ENCODE measurements at places on chromosomes 7 and 10.

DNA sequence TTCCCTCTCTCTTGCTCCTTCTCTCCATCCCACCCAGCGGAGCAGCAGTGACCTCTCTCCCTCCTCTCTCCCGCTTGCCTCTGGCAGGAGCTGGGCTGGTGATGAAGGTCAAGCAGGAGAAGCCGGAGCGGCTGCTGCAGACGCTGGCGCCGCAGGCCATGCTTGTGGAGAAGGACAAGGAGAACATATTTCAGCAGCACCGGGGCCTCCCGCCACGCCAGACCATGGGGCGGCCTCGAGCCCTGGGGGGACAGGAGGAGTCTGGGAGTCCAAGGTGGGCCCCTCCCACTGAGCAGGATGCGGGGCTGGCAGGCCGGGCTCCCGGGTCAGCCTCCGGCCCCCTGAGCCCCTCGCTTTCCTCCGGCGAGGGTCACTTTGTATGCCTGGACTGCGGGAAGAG, 17.3 kb downstream of the ZNF775 start:
- DNase-seq = no peak

GRCh38 chr10:132961787-132962622, 19.6 kb upstream of the CFAP46 start:
- peak; percentile 83 for DNase-seq

DNA sequence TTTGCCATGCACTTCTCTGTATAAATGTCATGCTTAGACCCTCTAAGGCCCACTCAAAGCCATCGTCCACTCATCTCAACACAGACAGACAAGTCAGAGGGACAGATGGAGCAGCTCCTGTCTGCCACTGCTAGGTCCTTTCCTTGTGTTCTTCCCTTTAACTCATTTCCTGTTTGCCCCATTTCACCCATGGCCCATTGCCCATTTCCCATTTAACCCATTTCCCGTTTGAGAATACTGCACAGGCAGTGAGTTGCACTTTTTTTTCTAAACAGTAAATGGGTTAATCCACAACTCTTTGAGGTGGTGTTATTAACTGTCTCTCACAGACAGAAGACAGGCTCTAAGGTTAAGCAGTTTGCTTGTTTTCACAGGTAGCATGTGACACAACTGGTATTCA, 179.3 kb downstream of the NPSR1 start:
- DNase-seq = no peak

- DNase-seq = no peak
These were observed 174.2 kb downstream of the PTEN start for GRCh38 chr10:88037623-88038022.

DNA sequence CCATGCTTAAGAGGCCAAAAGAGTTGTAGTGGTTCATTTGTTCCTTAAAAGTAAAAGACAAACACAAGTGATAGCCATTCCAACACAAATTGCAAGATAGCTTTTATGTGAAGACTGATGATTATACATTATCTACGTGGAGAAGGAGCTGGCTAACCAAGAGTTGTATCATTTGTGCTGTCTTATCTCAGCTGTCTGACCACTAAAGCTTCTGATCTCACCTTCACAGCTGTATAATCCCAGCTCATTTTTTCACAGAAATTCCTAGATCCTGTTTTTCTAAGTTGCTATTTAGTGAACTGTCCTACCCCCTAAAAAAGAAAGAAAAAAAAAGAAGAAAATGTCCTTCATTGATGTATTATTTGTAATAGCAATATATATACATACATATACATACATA, 9.8 kb downstream of the USP6NL start:
- no peak for DNase-seq

GRCh38 chr7:115024276-115024675, 102.4 kb downstream of the MDFIC start:
- DNase-seq = no peak

GRCh38 chr10:124468624-124469023, 7.0 kb downstream of the LHPP start:
- no peak for DNase-seq

GRCh38 chr10:10727812-10728211, 289.9 kb upstream of the CELF2 start:
- DNase-seq = no peak

GRCh38 chr10:123808286-123808685, 83.3 kb downstream of the CPXM2 start:
- no peak for DNase-seq

- DNase-seq = no peak
These were observed 38.4 kb downstream of the TMEM229A start for GRCh38 chr7:123994449-123994848.

DNA sequence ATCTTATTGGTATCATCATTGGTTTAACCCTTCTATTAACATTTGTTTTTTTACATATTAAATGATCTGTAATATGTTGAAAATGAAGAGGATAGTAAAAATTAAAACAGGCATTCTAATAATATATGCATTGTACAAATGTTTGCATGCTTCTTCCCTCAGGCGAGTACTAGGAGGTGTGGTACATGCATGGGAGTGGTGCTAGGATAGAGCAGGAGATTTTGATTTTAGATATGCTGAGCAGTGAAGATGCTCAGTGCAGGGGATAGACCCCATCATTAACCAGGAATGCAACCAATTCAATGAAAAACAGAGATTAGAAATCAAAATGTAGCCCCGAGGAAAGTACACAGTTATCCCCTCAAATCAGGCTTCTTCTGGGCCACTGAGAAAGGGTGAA, 916.4 kb downstream of the LRMDA start:
- no peak for DNase-seq

GRCh38 chr10:71631007-71631861, 88.3 kb downstream of the C10orf105 start:
- DNase-seq = no peak

- no peak for DNase-seq
These were observed 99.8 kb downstream of the THSD7A start for GRCh38 chr7:11732207-11732606.

- DNase-seq = peak; percentile 41
These were observed 20.7 kb downstream of the SLC16A9 start for GRCh38 chr10:59688921-59689351.

DNA sequence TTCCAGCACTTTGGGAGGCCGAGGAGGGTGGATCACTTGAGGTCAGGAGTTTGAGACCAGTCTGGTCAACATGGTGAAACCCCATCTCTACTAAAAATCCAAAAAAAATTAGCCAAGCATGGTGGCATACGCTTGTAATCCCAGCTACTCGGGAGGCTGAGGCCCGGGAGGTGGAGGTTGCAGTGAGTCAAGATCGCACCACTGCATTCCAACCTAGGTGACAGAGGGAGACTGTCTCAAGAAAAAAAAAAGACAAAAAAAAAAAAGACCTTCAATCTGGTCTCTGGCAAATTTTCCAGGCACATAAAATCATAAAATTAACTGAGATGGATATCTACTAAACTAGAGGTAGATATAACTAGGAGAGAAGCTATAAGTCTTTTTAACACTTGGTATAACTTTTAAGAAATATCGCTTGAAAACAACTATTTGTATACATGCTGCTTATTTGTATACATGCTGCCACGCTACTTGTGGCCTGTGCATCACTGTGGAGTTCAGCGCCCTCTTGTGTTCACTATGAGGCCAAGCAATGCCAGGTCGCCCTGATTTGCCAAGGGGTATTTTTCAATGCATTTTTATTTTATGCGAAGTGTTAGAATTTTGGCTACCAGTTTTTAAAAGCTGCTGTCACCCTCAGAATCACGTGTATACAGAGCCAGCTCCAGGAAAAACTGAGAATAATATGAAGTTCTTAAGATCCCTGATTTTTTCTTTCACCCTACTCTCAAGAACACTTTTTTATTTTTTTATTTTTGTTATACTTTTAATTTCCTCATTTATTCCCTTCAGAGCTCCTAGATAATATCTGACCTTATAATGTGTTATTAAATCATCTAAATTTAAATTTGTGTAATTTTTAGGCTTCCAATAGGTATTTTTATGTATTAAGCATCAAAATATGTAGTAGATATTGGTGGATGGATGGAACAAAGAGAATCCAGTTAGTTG, 26.7 kb downstream of the CYCS start:
- DNase-seq = peak; percentile 66

- peak; percentile 87 for DNase-seq
These were observed 55.9 kb downstream of the FAM241B start for GRCh38 chr10:69685802-69686585.

DNA sequence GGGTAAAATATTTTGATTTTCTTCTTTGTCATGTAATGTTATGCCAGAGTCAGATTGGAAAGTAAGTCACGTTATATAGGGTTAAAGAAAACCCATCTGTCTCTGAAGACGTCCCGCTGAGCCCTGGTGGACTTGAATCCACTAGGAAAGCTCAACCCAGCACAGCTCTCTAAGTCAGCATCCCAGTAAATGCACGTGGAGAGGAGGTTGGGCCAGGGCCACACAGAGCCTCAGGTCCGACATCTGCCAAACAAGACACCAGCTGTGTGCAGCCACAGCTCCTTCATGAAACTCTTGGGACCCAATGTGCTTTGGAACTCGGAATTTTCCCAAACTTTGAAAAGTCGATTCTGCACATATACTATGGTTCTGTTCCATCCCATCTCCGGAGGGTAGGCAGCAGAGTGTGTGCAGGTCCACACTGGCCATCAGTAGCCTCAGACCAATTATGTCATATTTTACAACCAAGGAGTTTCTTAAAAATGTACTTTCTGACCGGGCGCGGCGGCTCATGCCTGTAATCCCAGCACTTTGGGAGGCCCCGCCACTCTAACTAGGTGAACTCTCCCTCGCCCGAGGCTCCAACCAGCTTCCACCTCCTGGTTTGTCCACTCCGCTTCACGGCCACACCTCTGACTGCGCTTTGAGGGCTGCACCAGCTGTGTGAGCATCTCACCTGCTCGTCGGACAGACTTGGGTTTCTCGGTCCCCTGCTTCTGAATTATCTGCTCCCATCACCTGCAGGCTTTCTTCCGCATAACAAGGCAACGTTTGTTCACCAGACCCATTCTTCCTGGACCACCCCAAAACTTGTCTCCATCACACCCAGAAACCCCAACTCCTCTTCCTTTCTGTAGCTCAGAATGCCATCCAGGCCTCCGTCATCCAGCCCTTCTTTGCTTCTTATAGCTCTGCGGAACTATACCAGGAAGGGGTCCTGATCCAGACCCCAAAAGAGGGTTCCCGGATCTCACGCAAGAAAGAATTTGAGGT, 29.7 kb upstream of the DNAJB6 start:
- DNase-seq = no peak

GRCh38 chr7:20199015-20199737, 18.0 kb downstream of the MACC1 start:
- DNase-seq = peak; percentile 16

DNA sequence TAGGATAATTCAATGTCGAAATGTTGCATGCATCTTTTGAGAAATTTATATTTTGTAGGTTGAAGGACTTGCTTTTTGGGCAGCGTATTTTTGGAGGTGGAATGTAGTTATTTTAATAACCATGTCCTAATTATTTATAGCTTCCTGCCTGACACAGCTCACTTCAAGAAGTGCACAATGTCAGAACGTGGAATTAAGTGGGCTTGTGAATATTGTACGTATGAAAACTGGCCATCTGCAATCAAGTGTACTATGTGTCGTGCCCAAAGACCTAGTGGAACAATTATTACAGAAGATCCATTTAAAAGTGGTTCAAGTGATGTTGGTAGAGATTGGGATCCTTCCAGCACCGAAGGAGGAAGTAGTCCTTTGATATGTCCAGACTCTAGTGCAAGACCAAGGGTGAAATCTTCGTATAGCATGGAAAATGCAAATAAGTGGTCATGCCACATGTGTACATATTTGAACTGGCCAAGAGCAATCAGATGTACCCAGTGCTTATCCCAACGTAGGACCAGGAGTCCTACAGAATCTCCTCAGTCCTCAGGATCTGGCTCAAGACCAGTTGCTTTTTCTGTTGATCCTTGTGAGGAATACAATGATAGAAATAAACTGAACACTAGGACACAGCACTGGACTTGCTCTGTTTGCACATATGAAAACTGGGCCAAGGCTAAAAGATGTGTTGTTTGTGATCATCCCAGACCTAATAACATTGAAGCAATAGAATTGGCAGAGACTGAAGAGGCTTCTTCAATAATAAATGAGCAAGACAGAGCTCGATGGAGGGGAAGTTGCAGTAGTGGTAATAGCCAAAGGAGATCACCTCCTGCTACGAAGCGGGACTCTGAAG, 620 bp downstream of the ZRANB1 start:
- DNase-seq = no peak

DNA sequence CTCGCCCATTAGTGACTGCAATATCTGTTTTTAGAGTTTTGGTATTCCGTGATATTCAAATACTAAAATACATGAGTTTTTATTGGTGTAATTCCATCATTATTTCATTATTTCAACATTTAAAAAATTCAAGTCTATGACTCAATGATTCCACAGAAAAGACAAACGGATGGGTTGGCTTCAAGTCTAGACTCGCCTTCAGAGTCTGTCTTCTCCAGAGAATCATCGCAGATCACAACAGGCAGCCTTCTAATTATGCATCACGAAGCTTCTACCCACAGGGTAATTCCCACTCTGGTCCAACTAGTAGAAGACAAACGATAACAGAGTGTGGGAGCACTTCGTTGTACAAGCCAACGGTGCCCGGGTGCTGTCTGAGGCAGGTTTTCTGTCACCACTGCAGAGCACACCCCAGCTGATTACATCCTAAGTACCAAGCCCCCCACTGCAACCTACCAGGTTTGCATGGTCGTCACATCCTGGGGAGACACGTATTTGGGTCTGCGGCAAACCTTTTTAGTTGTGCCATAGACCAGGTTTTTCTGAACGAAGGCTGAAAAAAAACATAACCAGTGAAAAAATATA, 28.9 kb downstream of the PARP12 start:
- DNase-seq = no peak

DNA sequence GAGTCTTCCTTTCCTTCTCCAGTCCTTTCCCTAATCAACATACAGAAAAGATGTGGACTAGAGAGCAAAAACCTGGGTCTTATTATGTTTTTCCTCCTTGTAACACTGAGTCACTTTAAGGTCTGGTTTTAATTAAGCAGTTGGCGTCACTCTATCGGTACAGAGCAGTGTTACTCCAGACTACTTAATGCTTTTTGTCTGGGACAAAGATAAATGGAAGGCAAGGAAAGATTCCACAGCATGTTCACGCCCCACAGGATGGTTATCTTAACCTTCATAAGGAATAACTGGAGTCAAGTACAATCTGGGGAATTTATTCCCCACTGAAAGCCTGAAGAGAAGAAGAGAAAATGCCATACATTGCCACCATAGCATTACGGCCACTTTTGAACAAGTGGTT, 145.7 kb downstream of the ELAPOR2 start:
- peak; percentile 2 for DNase-seq

DNA sequence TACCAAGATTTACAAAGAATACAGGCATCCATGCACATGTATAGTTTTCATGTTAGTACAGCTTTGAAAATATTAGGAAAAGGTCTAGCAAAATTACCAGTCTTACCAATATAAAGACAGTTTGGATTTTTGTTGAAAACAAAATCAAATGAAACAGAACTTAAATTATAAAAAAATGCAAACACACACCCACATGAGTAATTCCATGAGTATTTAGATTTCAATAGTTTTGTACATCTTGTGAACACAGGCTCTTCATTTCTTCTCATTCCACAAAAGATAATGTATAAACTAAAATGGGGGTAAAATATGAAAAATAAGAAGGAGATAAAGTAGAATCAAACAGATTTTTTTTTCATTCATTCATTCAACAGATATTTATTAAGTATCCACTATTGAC, 682.2 kb upstream of the ANKRD30A start:
- no peak for DNase-seq

GRCh38 chr7:14385074-14385473, 395.6 kb upstream of the ETV1 start:
- DNase-seq = no peak
